ENCODE measurements at places on chromosomes 11 and 22.

- no peak for DNase-seq
Observed at GRCh38 chr22:17794726-17795542, 20.7 kb upstream of the BID start.

GRCh38 chr11:128086794-128087193 is 500.6 kb downstream of the ETS1 start:
- no peak for DNase-seq

DNA sequence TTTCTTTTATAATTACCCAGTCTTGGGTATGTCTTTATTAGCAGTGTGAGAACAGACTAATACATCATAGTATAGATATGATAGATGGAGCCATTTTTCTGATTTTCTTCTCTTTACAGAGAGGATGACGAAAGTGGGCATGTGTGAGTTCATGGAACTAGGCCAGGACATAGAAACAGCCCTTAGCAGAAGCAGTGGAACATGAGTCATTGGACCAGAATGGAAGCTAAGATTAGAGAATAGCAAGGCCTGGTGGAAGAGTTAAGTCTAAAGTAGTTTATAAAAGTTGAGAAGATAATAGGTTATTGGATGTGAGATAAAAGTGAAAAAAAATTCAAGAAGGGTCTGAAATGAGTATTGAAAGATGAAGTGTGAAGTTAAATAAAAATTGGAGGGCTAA is 97.0 kb upstream of the MPPED2 start:
- DNase-seq = no peak

DNA sequence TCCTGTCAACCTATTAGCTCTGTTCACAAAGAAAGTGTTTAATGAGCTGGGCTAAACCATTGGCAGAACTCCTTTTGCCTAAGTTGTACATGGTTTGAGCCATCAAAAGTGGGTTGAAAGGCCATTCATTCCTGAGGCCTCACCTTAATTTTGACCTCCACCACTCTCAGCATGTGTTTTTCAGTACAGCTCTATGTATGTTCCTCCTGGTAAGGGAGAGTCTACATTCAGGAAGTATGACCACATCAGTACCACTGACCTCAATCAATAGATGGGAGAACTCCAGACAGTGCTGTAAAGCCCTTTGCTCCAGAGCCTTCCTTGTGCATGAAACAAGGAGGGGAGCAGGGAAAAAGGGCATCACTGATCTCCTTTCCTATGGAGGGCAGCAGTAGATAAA is 87.8 kb upstream of the CARD18 start:
- DNase-seq = no peak

GRCh38 chr11:38013157-38013556 is 1415.1 kb upstream of the RAG2 start:
- DNase-seq = no peak

DNA sequence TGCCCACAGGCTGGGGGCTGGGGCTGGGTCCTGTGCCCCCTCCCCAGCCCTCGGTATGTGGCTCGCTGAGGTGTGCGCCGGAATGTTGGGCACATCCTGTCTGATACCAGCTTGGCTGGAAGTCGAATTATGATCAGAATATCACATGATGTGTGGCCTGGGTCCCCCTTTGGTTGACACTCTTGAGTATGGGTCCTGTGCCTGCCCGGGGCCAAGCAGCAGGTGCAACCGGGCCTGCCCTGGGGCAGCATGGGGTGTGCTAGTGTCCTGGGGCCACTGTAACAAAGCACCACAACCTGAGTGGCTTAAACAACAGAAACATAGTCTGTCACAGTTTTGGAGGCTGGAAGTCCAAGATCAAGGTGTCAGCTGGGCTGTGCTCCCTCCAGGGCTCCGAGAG is 52.7 kb downstream of the PARVB start:
- DNase-seq = no peak

- DNase-seq = no peak
Observed at GRCh38 chr11:94933223-94934130, 39.9 kb downstream of the CWC15 start.

- DNase-seq = no peak
Observed at GRCh38 chr11:66725647-66726046, 3.4 kb downstream of the SPTBN2 start.

DNA sequence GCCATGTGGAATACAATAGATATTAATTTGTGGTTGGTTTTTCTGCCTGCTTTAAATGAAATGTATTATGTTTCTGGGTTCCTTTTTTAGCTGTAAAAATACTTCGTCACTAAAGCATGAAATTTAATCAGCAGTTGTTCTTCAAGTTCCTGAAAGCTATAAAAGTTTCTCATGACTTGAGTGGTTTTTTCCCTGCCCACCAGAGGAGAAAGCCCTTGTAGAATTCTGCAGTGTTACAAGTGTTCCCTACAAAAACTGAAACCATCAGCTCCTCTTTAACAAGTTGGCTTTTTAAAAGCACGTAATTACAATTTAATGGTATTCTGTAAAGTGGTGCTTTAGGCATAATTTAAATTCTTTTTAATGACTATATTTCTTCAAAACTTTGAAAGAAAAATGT is 56.2 kb downstream of the PANX1 start:
- DNase-seq = no peak

- DNase-seq = no peak
Observed at GRCh38 chr22:19149047-19149883, 827 bp downstream of the GSC2 start.

- no peak for DNase-seq
Observed at GRCh38 chr11:65911682-65912568, 6.9 kb downstream of the C11orf68 start.

DNA sequence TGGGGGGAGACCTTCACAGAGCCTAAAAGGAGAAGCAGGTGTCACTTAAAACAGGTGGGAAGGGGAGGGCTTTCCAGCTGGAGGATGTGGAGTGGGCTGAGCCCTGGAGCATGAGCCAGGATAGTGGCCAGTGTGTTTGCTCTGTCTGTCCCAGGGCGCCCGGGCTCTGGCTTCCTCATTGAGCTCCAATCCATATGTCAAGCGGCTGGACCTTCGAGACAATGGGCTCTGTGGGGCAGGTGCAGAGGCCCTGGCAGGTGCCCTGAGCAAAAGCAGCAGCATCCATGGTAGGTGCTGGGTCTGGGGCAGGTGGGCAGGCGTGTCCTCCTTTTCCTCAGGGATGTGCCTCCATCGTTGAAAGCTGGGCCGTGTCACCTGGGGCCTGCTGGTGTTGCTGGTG is 2.0 kb downstream of the LRRC74B start:
- DNase-seq = no peak

- DNase-seq = no peak
Observed at GRCh38 chr22:25786165-25786564, 44.2 kb downstream of the MYO18B start.

DNA sequence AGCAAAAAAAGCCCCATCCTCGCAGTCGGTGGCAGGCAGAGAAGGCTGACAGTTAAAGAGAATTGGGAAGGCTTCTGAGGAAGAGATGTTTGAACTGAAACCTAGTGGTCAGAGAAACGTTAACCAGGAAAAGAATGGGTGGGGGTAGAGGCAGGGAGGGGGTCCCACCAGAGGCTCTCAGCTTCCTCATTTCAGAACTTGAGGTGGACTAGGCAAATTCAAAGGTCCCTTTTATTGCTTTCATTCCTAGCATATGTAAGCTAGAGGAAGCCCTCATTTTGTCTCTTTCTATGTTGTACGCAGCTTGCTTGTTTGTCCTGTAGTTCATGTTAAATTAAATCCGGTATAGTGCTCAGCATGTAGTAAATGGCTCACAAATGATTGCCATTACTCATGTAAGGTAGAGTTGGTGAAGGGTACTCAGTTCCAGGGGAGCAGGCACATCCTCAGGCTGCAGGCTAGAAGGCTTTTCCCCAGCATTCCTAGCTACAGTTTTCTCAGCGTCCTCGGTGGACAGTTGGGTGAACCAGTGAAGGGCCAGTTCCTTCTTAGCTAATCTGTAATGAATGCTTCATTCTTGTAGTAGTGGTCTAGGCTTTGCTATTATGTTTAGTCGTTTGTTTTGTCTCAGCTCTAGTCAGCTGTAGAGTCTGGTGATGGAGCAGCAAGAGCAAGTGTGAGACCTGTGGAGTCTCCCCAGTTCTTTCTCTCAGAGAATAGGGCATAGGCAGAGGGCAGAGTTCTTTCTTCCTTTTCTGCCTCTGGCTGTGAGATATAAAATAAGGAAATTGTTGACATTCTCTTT is 58.6 kb downstream of the UVRAG start:
- DNase-seq = no peak

DNA sequence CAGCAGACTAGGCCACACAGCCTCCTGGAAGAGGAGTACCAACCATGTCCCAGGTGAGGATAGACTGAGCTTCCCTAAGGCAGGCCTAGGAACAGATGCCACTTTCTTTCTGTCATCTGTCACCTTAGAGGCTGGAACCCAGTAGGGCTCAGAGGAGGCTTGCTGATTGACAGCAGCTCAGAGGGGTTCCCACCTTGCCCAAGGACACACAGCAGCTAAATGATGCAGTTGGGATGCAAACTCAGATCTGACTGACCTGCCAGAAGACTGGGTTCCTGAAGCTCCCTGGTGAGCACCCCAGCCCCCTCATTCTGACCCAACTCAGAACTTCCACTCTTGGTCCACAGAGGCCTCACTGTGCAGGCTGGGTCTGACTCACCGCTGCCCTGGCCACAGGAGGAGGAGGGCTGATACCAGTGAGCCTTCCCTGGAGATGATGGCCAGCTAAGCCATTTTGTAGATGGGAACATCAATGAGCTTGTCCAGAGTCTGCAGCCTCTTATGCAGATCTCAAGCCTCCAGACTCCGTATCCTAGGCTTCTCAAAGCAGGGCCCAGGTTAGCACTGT is 14.0 kb downstream of the CAPN5 start:
- DNase-seq = no peak

DNA sequence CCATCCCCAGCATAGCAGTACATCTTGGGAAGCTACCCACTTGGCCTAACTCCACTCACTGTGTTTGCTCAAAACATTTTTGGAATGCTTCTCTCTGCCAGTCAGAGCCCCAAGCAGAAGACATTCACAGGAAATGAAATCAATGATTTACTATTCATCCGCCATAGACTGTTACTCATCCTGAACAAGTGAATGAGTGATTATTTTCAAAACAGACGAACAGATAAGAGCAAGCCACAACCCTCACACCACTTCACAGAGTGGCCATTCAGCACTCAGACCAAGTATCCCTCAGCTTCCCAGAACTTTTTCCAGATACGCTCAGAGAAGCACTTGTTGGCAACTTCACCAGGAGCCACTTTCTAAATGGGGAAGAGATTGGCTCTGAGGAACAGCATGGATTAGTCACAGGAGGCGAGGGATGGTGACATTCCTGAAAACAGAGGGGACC is 13.0 kb upstream of the UBASH3B start:
- no peak for DNase-seq

- peak; percentile 19 for DNase-seq
Observed at GRCh38 chr11:46237248-46238077, 40.0 kb upstream of the CREB3L1 start.

DNA sequence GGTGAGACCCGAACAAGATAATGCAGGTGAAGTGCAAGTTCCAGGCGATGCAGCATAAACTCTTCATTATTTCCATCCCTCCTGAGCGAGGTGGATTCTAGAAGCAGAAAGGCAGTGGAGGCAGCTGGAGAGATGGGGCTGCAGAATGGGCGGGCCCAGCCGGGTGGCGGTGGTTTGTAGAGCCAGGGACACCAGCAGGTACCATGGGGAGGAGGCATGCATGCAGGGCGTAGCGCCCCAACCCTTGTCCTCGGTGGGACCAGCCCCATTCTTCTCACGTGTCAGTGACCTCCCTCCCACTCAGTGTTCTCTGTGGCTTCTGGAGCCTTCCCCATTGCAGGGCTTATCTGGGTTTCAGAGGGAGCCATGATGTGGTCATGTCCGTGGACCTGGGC is 38.0 kb downstream of the MPPED1 start:
- no peak for DNase-seq

GRCh38 chr11:42175203-42175602 is 715.8 kb upstream of the LRRC4C start:
- DNase-seq = no peak

GRCh38 chr11:3614742-3615171 is 27.0 kb downstream of the ART5 start:
- DNase-seq = no peak

- DNase-seq = peak; percentile 45
Observed at GRCh38 chr22:37905534-37906363, at the start of gene MICALL1. MICALL1 (plus strand) TSS chr22:37906297; CDS start chr22:37906423, 126 bp downstream.

All from effector CD4-positive, alpha-beta T cell (primary cell).